ENCODE measurements at places on chromosomes 5 and 9.
A peak's percentile ranks its signal among the peaks of the same experiment; 100 is the strongest.

- no peak for DNase-seq
Measured at GRCh38 chr5:132261881-132262845, 4.7 kb downstream of the PDLIM4 start.

- DNase-seq = no peak
Measured at GRCh38 chr9:32807217-32807616, 23.9 kb downstream of the TMEM215 start.

GRCh38 chr5:106202035-106202434 is 1468.7 kb downstream of the EFNA5 start:
- DNase-seq = no peak

GRCh38 chr9:97604901-97605645 is 28.1 kb downstream of the TSTD2 start:
- no peak for DNase-seq

DNA sequence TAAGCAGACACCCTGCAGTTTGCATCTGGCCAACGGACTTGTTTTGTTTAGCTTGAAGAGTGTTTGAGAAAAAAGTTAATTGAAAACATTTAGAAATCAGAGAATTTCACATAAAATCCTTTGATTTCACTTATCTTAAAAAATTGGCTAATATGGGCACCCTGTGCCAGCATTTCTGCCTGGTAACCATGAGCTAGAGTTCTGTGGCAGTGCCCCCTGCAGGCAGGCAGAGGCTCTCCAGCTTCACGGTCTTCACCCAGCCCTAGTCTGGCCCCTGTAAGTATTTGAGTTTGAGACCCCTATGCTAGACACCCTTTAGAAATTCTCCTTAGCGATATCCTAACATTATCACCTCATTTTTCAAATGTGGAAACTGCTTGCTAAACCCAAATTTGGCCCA is 18.8 kb upstream of the FANCC start:
- no peak for DNase-seq

DNA sequence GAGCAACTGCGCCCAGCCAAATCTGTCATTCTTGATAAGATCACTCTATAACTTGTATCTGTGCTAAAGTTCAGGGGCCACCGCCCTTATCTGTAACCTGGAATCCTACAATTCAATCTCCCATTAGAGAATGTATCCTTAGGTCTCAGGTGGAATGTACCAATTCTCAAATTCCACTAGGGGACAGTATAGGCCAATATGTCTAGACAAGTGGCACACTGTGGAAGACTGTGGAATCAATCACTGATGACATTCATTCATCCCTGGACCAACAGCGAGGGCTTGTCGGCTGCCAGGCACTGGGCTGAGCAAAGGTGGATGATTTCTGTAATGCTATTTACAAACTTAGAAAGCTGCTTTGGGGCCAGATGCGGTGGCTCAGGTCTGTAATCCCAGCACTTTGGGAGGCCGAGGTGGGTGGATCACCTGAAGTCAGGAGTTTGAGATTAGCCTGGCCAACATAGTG is 28.7 kb upstream of the MEGF9 start:
- peak; percentile 39 for DNase-seq

- DNase-seq = no peak
Measured at GRCh38 chr5:132202711-132203463, 24.8 kb downstream of the P4HA2 start.

DNA sequence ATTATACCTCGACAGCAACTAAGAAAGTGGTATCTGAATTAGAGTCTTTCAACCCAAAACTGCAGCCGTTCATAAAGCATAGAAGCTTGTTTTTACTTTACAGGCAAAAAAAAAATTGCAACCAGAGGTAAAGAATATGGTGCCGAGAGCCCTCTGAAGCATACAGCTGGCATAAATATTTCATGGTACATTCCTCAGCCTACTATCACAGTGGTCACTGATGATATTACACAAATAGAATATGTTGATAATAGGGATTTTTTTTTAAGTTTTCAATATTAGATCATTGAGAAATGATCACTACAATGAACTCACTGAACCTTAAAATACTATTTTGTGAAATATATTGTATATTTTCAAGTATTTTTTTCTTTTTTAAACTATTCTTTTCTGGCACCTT is 6.2 kb upstream of the SMC2 start:
- no peak for DNase-seq

DNA sequence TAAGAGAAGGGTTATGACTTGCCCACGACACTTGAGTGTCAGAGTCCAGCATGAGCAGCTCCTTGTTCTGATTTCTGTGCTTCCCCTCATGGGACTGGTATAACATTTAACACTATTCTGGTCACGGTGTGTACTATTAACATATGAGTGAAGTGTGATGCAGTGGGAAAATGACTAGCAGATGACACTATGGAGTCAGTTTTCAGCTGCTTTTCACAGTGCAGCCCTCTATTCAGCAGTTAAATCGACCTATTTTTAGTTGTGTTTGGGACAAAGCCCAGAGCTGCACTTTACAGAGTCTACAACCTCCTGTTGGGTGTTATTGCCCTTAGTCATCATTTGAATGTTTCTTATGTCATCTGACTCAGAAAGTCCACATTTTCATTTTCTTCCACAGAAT is 59.1 kb downstream of the CHSY3 start:
- DNase-seq = no peak

- DNase-seq = no peak
Measured at GRCh38 chr5:146068977-146069779, 36.2 kb downstream of the PLAC8L1 start.

DNA sequence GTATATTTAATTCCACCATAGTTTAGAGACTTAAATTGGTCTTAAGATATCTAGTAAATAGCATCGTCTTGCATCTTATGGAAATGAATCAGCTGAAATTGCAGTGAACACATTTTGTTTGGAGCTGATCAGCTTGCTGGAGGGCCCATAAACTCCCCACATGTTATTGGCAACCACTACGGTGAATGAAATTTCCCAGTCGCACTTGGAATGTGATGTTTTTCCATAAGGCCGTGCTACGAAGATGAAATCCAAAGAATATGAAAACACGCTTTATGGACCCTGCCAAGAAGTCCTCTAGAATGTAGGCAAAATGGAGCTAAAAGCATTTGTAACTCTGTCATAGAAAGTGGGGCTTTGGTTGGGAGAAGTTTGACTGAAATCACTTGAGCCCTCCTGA is 572.1 kb downstream of the ACTL7B start:
- DNase-seq = no peak

DNA sequence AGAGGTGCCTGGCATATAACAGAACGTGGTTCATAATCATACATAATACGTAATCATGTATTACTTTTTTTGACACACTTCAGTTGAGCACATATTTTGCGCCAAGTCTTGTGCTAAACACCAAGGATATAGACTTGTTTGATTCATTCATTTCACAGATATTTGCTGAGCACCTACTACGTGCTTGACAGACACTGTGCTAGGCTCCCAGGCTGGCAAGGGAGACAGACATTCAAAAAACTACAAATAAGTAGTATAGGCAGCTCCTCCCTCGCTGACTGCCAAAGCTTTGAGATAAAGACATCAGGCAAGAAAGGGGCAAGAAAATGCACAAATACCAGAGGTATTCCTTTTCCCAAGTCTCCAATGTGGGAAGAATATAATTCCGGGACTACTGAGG is 122.5 kb upstream of the CPEB4 start:
- DNase-seq = no peak

GRCh38 chr5:8685704-8686103 is 816.8 kb downstream of the MTRR start:
- DNase-seq = no peak

DNA sequence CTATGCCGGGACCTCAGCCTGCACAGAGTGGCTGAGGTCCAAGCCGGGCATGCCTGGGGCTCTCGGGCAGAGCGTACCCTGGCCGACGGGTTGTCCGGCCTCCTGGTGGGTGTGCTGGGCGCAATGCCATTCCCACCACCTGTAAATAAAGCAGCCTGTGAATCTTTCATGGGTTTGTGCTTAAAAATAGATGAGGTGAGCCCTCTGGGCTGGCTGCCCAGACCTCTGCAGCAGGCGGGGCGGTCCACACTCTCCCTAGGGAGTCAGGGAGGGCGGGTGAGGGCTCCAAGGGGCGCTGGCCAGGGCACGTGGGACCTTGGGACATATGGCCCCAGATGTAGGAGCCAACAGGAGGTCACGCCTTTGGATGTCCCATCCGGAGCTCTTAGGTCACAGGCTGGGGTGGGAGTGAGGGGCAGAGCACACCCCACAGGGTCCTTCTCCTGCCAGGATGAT is 3.6 kb upstream of the AGPAT2 start:
- no peak for DNase-seq

DNA sequence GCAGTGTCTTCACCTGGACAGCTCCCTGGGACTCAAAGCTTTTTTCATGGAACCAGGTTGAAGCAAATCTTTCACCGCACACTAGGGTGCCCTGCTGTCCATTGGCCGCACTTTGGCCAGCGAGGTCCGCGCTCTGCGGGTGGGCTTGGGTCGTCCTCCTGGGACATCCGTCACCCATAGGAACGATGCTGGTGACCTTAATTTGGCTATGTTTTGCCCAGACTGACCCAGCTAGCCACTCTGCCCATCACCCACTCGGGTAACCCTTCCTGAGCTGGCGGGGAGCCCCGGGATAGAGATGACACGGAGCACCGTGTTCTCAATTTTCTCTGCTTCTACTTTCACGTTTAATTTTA is 25.9 kb downstream of the ZDHHC11B start:
- DNase-seq = no peak

DNA sequence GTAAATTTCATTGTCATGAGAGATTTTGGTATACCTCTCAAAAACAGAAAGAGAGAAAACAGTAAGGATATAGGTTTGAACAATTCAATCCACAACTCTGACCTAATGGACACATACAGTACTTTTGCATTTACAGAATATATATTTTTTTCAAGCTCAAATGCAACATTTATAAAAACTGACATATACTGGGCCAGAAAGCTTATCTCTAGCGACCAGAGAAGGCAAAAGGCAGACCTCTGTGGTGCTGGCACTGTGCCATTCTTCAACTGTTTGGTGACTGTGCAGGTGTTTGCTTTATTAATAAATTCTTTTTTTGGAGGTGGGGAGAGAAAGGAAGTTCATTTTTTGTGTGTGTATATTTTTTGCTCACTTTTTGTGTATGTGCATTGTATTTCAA is 6.0 kb upstream of the PLAC8L1 start:
- no peak for DNase-seq

- DNase-seq = no peak
Measured at GRCh38 chr5:167880420-167880819, 411.0 kb upstream of the WWC1 start.

All from inflammatory macrophage (primary cell).